ENCODE measurements at places on chromosomes 7 and 10.

DNA sequence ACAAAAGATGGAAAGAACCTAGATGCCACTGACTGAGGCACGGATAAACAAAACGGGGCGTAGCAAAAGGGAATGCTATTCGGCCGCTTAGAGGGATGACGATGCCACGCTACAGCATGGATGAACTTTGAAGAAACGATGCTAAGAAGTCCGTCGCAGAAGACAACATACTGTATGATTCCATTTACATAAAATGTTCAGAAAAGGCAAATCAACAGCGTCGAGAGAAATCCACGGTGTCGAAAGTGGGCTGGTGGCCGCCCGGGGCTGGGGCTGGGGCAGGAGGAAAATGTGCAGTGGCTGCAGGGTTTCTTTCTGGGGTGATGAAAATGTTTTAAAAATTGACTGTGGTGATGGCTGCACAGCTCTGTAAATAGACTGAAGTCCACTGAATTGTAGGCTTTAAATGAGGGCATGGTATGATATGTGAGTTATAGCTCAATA, 24.1 kb downstream of the GNA12 start:
- no peak for DNase-seq

DNA sequence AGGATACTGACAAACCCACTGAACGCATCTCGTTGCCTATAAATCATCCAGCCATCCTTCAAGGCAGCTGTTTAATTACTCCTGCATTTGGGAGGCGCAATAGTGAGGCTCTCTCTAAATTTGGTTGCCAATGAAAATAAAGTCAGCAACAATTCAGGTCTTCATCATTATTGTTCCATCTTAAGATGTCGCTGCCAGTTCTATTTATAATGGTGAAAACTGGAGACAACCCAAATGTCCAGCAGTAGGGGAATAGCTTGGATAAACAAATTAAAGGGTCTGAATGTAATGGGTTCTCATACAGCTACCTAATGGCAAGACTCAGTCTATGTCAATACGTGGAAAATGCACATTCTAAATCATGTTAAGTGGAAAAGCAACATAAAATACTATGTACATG, 120.1 kb upstream of the PLXNA4 start:
- no peak for DNase-seq

DNA sequence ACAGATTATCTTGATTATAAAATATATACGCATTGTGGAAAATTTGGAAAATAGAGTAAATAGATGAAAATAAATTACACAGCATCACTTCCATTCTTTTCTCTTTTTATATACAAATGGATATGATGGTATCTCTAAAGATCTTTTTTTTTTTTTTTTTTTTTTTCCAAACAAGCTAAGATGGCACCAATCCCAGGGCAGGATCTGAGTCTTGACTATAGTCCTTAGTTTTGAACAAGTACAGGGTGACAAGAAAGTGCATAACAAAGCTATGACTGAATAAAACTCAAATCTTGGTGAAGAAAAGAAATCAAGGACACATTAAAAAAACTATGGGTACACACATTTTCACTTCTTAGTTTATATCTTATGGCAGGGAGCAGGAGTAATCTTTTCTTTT, 42.6 kb upstream of the FAM133B start:
- DNase-seq = no peak

DNA sequence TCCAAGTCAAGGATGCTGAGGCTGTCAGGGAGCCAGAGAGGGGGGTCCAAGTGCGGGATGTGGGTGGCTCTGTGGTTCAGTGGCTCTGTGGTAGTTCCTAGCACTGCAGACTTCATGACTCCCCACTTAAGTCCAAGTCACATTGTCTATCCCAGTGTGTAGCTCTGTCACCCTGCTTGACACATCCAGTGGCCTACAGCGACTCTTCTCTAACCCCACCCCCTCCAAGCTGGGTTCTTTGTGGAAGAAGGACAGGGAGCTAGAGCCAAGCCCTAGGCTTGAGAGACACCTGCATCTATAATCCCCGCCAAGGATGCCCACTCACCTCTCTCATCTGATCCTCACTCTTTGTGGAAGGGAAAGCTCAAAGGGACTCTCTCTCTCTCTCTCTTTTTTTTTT, 57.6 kb downstream of the ADCYAP1R1 start:
- no peak for DNase-seq

DNA sequence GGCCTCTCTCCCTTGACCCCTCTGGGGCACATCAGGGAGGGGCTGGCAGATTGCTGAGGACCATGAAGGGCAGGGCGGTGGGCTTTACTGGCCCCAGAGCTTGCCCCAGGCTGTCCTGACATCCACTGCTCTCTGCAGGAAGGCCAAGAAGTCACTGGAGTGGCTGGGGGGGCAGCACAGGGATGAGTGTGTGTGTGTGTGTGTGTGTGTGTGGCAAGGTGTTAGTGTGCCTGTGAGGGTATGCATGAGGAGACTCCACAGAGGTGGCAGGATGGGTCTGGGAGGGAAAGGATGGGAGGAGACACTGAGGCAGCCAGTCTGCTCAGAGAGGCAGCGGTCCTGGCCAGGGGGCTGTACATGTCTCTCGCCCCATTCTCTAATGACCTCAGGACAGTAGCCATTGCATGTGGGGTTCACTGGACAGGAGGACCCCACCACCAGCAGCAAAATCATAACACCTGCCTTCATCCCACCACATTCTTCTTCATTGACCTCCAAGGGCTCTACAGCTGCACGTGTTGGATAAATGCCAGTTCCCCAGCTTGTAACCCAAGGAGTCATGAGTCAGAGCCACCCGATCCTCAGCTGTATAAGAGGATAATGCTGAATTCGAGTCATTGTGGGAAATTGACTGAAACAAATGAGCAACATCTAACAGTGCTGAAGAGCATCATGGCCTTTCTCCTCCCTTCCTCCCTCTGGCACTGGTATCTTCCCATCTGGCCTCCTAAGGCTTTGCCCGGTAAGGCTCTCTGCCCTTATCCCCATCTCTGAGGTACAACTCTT, 720.5 kb downstream of the GRID1 start:
- no peak for DNase-seq

GRCh38 chr10:63210611-63211196, 77.6 kb downstream of the NRBF2 start:
- no peak for DNase-seq

DNA sequence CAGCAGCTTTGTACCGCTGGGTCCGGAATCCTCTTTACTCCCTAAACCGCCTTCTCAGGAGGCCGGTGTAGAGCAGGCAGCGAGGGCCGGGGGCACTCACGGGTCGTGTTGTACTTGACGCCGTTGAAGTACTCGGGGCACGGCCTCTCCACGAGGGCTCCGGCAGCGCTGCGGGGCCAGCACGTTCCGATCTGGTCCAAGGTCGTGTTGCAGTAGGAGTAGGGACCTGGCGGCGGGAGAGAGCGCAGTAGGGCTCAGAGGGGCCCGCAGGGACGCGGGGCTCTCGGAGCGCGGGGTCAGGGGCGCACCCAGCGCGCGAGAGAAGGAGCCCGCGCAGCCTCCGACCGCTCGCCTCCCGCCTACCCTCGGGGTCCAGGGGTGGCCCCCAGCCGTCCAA, 443 bp downstream of the CRHR2 start:
- DNase-seq = no peak

DNA sequence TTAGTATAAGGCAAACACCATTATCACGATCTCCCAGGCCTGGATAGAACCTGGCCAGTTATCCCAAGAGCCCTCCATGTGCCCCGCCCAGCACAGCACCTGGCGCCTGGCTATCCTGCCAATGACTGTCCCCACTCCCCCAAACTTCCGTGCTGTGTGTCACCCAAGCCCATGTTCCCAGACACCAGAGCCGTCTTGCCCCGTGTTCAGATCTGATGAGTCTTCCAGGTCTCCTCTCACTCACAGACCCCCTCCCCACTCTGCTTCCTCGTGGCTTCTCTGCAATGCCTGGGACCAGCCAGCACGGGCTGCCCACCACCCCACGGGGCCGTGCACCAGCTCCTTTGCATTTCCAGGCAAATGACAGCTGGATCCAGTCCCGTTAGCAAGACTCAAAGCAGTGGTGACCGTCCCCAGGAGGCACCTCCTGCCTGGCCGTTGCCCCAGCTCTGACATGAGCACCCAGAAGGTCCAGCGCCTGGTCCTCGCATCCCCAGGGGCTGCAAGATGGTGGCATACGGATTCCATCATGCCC, 43.8 kb upstream of the INPP5A start:
- no peak for DNase-seq

GRCh38 chr7:33221390-33221789, 92.0 kb downstream of the BBS9 start:
- no peak for DNase-seq

DNA sequence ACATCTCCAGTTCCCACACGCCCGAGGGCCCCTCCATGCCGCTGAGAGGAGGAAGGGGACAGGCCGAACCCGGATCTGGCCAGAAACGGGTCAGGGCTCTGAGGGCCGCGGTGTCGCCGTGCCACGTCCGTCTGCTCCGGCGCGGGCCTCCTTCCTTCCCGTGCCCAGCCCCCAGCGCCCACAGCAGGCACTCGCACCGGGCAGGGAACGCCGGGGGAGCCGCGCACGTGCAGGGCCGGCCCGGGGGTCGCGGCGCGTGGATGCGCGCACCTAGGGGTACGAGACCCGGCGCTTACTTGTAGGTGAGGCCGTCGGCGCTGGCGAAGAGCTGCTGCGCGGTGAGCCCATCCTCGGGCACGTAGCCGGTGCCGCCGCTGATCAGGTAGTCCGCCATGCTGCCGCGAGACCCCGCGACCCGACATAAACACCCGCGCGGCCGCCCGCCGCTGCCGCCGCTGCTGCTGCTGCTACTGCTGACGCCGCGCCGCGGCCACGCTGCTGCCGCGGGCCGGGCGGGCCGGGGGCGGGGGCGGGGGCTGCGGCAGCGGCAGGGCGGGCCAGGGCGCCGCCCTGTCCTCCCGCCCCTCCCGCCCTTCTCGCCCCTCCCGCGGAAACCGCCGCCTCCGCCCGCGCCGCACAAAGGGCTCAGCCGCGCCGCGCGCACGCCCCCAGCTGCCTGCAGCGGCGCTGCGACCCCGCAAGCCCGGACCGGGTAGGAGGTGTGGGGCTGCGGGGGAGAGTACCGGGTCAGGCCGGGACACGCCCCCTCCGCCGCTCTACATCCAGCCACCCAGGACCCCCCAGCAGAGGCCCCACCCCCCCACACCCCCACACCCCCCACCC, 4.1 kb downstream of the IMPDH1 start:
- no peak for DNase-seq

- DNase-seq = no peak
These were observed 43.9 kb downstream of the DPYSL4 start for GRCh38 chr10:132230557-132231210.

GRCh38 chr7:159007996-159008389, 136.7 kb downstream of the VIPR2 start:
- no peak for DNase-seq

DNA sequence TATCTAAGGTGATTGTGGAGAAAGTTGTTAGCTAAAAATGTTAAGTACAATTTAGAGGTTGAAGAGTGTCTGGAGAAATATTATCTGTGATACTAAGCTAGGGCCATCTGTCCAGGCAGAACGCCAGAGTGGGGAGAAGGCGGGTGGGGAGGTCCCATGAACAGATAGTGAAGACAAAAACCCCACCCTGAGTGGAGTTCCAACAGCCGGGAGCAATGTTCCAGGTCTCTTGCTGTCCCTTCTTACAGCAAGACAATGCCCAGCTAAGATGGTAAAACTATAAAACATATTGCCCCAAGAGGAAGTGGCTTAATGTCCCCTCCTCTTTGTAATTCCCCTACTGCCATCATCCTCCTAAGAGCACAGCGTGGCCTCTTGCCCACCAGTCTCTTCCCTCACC, 10.4 kb upstream of the IL15RA start:
- DNase-seq = no peak

DNA sequence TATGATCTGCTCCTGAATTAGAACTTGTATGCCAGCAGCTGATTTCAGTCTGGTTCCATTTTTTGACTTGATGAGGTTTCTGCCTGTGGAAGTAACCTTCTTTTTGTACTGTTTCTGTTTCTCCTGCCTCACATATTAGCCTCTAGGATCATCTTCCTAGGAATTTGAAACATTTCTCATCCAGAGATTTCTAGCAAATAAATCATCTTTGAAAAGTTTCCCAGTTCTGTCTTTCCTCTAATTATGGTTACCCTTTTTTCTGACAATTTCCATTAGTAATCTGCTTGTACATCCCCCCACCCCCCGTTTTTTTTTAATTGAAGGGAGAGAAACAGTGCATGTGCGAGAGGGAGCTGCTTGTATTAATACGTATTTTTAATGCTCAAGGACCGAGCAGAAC, 92.2 kb downstream of the NRF1 start:
- DNase-seq = no peak

- DNase-seq = no peak
These were observed 37.8 kb downstream of the FAM13C start for GRCh38 chr10:59324597-59324996.

DNA sequence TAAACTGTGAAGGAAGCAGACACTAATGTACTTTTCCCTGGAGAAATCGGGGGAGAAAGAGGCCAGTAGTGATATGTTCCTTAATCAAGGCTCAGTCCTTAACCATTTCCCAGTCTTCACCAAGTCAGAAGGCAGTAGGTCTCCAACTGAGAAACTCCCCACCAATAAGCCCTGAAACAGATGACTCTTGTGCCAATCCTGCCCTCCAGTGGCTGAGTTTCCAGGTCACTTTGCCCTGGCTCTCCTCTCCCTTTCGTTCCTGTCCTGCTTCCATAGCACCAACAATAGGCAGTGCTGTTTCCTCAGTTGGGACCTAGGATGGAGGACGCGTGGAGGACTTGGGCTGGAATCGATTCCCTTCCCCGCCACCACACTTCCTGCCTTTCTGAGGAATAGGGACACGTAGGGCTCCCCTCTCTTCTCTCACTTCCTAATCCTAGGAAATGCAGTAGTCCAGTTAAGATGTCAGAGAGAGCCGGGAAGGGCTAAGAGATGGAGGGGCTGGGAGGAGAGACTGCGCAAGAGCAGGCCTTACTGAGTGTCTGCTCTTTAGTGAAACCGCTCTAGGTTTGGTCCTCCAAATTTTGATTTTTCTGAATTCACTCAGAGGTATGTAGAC, 23.4 kb downstream of the ATOH7 start:
- DNase-seq = no peak

GRCh38 chr7:117225536-117225935, 97.3 kb downstream of the WNT2 start:
- no peak for DNase-seq

- no peak for DNase-seq
These were observed 80.6 kb downstream of the ETV1 start for GRCh38 chr7:13908667-13909397.

All from C1 segment of cervical spinal cord (tissue), 14 donors.